ENCODE measurements at places on chromosomes 5 and 9.

DNA sequence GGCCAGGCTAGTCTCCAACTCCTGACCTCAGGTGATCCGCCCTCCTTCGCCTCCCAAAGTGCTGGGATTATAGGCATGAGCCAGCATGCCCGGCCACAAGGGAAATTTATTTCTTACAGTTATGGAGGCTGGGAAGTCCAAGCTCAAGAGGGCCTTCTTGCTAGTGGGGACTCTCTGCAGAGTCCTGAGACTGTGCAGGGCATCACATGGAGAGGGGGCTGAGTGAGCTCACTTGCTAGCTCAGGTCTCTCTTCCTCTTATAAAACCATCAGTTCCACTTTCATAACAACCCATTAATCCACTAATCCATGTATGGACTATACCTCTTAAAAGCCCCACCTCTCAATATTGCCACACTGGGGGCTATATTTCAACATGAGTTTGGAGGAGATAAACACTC is 5.1 kb upstream of the SPIN1 start:
- DNase-seq: no peak

- no peak for DNase-seq
These were observed 172.0 kb downstream of the NNT start for GRCh38 chr5:43774881-43775399.

DNA sequence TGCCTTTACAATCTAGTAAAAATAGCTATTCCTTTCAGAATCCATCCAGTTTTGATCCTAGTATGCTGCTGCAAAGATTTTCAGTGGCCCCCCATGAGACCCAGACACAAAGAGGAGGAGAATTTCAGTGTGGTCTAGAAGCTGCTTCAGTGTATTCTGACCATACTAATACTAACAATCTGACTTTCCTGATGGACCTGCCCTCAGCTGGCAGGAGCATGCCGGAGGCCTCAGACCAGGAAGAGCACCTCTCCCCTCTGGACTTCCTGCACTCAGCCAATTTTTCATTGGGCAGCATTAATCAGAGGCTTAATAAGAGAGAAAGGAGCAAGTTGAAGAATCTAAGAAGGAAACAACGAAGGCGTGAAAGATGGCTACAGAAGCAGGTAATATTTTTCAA is 48.5 kb downstream of the RNF180 start:
- no peak for DNase-seq

DNA sequence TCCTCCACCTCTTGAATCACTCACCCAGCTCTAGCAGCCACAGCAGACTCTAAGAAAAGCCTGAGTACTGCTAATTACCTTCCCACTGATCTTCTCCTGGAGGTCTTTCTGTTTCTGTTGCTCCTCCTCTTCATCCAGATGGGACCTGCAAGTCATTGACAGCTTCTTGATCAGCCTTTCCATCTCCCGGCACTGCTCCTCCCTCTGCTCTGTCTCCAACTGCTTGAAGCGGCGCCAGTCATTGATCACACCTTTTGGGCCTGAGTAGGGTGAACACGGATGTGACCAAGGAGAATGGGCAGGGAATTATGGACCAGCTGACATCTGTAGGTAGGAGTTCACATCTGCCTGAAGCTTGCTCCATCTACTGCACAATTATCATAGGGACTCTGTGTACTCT is 5.5 kb downstream of the PDCL start:
- DNase-seq: no peak

DNA sequence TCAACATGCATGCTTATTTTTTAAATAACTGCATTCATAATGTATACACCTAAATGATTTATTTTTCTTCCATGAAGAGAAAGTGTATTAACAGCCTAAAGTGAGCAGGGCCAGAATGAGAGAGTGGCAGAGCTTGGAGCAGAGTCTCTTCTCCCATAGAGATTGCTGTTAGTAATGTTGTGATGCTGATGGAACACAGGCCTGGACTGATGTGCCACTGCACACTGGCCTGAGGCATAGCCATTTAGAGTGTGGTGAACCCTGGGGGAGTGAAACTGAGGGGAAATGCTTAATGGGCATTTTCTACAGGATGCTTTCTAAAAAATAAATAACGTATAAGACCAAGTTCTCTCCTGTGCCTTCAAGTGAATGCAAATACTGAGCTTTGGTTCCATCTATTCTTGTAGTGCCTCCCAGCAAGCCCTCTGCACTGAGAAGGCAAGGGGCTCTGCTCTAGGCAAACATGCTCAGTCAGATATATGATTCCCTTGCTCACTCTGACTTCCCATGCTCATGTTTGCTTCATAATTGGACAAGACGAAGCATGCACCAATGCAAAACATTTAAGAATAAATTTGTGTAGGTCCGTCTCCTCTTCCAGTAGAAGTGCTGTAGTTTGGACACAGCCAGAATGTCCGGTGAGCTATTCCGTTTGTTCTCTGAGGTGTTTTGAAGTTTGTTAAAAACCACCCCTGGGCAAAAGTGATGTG is 185.7 kb downstream of the PBX3 start:
- DNase-seq: no peak

DNA sequence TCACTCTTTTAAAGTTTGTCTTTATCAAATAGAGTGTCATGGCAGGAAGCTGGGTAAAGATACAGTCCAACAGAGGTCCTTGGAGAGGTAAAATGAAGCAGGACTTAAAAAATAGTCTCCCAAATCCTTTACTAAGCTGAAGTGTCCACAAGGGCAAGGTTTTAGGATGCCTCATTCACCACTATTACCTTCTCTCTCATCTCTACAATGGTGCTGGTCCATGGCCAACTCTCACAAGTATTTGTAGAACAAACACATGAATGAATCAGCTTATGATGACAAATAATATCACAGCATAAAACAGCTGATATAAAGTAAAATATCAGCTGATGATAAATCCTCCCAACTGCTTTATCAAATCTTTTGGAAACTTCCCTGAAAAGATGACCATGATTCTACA is 162.3 kb upstream of the ZNF462 start:
- DNase-seq: no peak

DNA sequence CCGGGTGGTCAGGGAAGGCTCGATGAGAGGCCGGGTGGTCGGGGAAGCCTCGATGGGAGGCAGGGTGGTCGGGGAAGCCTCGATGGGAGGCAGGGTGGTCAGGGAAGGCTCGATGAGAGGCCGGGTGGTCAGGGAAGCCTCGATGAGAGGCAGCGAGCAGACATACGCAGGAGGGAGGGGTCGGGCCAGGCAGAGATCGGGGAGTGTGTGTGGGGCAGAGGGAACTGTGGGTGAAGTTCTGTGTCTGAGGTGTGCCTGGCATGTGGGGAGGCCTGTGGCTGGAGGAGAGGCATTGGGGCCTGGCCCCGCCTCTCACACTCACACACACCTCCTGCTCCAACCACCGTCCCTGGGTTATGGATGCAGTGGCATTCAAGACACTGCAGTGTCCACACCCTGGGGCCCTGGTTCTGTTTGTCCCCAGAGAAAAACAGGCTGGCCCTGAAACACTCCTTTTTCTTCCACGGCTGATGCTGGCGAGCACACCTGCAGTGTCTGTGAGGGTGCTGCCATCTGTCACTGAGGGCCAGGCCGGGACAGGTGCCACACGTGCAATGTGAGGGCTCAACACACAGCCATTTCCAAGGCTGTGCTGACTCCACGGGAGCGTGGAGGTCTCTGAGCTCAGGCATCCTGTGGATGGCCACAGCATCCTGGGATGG is 6.5 kb upstream of the PLEKHG4B start:
- no peak for DNase-seq

GRCh38 chr5:83527722-83528438 is 56.3 kb downstream of the VCAN start:
- DNase-seq: no peak

DNA sequence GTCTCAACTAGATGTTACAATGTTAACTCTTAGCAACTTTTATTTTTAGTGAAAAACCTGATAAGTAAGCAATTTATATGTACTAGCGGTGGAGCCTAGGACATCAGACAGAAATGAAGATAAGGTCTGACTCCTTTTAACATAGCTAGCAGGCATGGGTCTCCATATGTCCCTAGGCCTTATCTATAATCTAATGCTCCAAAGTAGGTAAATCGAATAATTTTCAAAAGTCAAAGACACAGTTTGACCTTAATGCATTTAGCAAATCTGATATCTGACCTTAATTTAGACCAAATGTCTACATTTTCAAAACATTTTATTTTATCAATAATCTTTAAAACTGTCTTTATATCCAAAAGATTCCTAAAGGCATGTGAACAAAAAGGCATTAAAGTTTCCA is 305.0 kb upstream of the CCNH start:
- DNase-seq: no peak

DNA sequence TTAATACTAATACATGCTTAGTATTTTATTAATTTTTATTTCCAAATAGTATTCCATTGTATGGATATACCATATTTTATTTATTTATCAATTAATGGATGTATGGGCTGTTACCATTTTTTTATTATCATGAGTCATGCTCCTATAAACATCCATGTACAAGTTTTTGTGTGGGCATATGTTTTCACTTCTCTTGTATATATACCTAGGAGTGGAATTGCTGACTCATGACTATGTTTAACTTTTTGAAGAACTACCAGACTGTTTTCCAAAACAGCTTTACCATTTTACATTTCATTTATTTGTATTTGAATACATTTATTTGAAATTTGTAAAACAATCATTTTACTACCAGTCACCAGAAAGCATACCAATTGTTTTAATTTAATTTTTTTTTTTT is 14.1 kb upstream of the LRRC19 start:
- DNase-seq: peak; percentile 4

DNA sequence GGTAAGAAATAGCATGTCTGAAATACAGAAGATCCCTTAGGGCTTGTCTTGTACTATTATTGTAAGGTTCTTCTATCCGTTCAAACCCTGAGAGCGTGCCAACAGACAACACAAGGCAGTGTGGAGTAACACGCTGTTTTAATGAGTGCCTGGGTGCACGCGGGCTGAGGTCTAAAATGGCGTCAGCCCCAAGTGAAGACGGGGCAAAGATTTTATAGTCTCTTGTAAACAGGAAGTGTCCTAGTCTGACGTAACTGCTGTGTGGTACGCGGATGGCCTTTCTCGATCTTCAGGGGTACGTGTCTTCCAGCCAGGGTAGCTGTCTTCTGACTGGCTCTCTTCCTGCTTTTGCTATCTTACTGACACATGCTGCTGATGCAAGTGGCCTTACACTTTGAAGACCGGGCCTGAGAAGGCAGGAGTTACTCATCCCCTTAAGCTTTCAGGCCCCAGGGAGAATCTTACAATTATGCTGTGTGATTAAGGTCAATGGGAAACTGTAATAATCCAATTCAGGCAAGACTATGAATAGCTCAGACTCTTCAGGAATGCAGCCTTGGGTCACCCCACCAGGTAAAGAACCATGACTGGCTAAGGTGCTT is 1812.0 kb upstream of the CDH9 start:
- DNase-seq: no peak

- no peak for DNase-seq
These were observed 64.7 kb upstream of the GRAMD2B start for GRCh38 chr5:126358525-126358924.

DNA sequence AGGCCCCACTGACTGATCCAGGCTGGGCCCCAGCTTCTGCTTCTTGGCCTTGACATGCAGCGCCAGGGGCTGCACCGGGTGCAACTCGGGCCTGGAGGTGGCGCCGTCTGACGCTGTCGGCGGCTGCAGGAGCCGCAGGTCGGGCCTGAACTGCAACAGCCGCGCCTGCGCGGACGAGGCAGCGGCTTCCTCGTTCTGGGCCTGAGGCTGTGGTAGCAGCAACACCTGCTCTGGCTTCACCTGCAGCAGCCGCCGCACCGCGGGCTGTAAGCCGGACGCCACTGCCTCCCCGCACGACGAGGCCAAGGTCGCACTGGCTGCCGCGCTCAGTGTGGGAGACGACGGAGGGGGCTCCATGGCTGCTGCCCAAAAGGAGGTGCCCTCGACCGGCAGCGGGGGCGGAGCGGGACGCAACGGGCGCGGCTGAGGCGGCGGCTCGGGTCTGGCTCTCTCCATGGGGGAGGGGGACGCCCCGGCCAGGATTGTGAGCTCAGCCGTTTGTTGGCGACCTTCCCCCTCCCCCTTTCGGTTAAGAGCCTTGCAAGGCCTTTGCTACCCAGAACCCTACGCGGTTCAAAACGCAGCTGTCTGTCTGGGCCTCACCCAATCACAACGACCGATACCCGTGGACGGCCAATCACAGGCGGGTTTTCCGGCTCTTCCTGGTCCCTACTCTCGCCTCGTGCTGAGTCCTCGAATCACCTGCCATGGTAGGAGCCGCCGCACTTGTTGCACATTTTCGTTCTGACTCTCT is 438 bp downstream of the SOX30 start:
- DNase-seq: no peak

GRCh38 chr5:103505581-103506305 is 56.8 kb downstream of the NUDT12 start:
- DNase-seq: peak; percentile 69

GRCh38 chr9:91207729-91208418 is 153.8 kb downstream of the AUH start:
- peak; percentile 60 for DNase-seq

DNA sequence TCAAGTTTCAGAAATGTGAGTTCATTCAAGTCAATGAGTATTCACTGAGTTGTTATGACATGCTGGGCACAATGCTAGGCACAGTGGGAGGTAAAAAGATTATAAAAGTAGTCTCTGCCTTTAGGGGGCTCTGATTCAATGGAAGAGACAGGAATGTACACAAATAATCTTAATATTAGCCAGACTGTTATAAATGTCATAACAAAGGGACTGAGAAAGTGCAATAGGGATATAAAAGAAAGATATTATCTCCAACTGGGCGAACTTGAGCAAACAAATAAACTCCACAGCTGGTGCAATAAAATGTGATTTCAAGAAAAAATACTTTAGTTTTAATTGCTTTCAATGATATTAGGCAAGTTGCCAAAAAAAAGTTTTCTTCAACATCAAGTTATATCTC is 755.2 kb downstream of the BRINP1 start:
- no peak for DNase-seq

GRCh38 chr9:32573821-32574220 is 862 bp upstream of the NDUFB6 start:
- DNase-seq: no peak

- no peak for DNase-seq
These were observed 177.0 kb downstream of the FGF18 start for GRCh38 chr5:171596391-171596878.

DNA sequence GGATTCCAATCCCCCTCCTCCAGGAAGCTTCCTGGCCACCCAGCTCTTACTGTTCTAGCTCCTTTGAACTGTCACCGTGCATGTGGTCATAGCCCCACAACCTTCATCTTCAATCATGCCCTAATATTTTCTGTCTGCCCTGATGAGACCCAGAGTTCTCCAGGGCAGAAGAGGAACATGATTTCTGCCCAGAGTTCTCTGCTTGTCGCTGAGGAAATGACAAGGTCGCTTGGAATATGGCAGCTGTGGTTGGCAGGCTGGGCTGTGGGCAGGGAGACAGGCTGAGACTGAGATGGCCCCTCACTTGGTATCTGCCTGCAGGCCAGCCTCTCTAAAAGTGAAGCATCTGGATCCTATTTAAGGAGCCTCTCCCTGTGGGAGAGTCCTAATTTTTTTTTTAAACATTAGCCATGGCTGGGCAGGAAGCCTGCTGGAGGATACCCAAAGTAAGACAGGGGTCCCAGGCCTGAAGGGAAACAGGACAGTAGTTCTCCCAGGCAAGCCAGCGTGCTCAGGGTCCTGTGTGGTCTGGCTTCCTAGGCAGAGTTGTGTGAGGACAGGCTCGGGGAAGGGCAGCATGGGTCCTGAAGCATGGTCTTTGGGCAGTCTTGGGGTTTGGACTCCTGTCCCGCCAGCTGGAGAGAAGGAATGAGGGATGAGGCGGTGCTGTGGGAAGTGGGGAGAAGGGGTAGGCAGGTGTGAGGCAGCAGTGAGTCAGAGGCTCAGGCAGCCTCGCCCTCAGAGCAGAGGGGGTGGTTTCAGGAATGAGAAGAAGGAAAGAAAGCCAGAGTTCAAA is 242.1 kb downstream of the FSTL4 start:
- no peak for DNase-seq

GRCh38 chr9:127778280-127779135 is at the start of gene SH2D3C:
Gene SH2D3C (minus strand): TSS chr9:127778666. CDS start chr9:127778627, 39 bp downstream.
- no peak for DNase-seq
